ENCODE measurements at places on chromosomes 7 and 10.
A peak's percentile ranks its signal among the peaks of the same experiment; 100 is the strongest.

GRCh38 chr10:102109166-102110116, 10.7 kb downstream of the LDB1 start:
- no peak for DNase-seq

DNA sequence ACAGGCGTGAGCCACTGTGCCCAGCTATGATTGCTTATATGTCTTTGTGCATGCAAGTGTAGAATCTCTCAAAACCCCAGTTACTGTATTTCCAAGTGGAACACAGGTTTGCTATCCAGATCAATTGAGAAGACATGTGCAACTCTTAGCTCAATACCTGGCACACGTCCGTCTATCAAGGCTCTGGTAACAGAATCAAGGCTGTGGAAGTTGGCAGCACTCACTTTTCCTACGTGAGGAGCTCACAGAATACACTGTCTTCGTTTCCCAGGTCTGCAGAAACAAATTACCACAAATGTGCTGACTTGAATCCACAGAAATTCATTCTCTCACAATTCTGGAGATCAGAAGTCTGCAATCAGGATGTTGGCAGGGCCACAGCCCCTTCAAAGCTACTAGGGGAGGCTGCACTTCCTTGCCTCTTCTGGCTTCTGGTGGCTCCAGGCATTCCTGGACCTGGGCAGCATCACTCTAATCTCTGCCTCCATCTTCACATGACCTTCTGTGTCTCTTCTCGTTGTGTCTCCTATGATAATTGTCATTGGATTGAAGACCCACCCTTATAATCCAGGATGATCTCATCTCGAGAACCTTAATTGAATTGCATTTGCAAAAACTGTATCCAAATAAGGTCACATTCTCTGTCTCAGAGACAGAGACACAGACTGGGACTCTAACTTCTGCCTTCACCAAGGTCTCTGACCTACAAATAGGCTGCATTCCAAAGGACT, 84.8 kb upstream of the C7orf33 start:
- DNase-seq: no peak

DNA sequence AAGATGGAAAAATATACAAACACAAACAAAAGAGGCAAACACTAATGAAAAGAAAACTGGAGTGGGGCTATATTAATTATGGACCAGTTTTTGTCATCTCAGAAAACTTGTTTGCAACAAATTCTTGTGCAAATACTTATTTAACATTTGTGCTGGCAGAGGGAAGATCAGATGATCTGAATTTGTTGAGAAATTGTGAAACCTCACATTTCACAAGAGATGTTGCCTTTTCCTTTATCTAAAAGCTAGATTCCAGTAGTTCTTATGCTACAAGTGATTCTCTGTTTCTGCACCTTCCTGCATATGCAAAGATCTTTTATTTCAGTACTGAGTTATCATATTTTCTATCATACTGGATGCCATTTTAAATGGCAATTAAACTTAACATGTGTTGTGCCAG, 320.7 kb downstream of the SUGCT start:
- DNase-seq: peak; percentile 60

DNA sequence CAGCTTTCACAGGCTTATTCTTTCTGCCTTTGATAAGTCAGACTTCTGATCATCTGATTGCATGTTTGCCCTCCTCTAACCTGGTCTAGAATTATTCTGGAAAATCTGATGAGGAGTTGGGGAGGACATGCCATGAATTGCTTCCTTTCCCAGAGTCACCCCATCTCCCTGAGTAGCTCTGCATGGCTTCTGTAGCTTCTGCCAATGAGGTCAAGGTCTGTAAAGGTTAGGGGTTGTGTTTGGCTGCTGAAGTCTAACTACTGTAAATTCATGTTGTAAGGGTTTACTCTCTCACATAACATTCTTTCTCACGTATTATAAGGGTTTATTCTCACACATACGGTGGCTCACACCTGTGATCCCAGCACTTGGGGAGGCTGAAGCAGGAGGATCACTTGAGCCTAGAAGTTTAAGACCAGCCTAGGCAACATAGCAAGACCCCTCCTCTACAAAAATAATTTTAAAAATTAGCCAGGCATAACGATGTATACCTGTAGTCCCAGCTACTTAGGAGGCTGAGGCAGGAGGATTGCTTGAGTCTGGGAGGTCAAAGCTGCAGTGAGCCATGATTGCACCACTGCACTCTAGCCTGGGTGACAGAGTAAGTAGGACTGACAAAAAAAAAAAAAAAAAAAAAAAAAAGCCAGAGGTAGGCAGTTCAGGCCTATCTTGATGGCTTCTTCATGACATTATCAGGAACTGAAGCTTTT, 10.7 kb downstream of the GSTO2 start:
- DNase-seq: no peak

DNA sequence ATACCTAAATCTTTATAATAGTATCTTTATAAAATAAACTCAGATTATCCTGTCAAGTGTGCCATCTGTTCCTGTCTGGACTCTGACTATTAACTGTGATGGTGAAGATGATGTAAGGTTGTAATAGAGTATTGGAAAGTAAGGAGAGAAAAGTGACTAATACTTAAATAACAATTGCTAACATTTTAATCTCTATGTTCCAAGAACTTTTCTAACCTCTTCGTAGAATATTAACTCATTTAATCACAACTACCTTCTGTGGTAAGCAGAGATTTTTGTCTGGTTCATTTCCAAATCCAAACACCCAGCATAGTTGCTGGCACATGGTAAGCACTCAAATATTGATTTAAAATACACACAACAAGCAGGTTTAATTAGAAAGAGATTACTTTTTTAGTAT, 2.5 kb downstream of the TNPO3 start:
- no peak for DNase-seq

DNA sequence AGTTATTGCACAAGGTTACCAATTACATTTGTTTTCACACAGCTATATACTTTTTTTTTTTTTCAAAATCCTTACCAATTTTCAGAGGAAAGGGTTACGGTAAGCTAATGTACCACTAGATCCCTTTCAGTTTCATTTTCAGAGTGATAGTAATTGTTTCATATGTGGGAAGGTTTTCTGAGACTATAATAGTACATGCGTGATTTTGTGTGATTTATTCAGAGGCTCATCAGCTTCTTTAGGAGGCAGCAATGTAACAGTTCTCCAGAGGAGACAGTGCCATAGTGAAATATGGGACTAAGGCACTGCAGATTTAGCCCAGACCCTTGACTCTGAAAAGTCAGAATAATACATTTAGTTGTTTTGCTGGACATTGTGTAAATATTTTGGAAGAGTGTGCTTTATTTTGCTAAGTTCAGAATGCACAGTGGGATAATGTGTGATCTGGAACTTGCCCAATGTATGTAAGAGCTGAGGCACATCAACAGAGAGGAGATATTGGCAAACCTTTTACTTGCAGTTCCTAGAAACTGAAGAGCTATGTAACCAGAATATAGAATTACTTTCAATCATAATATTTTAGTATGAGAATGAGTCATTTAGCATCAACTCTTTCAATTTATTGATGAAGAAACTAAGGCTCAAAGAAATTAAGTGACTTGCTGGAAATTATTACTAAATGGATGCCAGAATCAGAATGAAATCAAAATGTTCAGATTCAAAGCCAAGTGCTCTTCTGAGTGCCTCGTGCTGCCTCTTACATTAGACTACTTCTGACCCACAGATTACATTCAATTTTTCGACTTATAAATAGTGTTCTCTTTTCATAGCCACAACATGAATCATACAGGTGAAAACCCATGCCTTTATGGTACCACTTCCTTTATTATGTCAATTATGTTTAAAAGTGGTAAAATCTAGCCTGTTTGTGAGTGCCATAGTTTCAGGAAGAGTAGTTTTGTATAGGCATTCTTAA, 207.7 kb upstream of the TEX47 start:
- no peak for DNase-seq

- DNase-seq: no peak
Observed at GRCh38 chr7:49631960-49632359, 141.5 kb upstream of the VWC2 start.

GRCh38 chr7:953547-954327, 743 bp downstream of the ADAP1 start:
- peak; percentile 14 for DNase-seq

DNA sequence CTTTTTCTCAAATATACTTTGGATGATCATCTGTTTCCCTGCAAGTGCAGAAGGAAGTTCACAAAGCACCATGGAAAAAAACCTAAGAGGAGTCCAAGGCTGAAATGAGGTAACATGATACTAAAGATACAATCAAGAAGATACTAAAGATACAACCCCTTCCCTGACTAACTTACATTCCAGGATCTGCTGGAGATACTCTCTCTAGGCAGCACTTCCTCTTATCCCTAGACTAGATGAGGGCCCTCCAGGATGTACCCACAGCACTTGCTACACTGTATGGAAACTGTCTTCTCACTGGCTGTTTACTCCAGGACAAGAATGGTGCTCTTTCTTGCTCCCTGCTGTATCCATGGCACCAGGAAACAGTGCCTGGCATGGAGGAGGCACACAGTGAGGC, 116.4 kb upstream of the NFE2L3 start:
- DNase-seq: no peak

GRCh38 chr10:18087355-18087754, 52.9 kb upstream of the CACNB2 start:
- DNase-seq: peak; percentile 16

DNA sequence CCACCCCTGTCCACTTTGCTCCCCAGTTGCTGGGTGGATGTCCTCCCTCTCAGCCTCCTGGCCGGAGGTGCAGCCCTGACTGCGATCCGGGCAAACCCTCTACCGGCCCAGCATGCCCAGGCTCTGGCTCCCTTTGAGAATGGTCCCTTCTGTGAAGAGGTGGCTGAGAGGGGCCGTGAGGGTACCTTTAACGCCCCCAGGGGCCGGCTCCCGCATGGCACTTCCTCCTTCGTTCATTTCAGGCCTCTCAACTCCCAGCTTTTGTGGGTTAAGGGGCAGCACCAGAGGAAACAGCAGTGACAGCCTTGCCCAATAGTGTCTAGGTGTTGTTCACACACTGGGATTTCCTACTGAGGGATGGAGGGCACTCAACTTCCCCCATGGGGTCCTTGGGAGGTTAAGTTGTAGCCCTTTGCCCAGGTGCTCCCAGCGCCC, 33.2 kb upstream of the HABP2 start:
- DNase-seq: no peak

DNA sequence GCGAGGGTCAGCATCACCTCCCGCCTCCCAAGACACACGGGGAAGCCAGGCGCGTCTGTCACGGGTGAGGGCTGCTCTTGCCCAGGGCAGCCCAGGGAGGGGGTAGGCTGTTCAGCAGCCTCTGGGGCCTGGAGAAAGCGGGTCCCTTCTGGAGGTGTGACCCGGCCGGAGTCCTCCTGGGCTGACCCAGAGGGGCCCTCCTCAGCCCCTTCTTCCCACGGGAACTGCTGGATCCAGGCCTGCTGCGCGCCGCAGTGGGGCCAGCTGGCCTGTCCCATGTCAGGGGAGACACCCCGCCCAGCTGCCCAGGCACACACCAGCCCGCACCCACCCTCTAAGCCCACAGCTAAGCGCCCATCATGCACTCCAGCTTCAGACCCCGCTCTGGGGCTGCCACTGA, 41.8 kb downstream of the INSIG1 start:
- DNase-seq: no peak

DNA sequence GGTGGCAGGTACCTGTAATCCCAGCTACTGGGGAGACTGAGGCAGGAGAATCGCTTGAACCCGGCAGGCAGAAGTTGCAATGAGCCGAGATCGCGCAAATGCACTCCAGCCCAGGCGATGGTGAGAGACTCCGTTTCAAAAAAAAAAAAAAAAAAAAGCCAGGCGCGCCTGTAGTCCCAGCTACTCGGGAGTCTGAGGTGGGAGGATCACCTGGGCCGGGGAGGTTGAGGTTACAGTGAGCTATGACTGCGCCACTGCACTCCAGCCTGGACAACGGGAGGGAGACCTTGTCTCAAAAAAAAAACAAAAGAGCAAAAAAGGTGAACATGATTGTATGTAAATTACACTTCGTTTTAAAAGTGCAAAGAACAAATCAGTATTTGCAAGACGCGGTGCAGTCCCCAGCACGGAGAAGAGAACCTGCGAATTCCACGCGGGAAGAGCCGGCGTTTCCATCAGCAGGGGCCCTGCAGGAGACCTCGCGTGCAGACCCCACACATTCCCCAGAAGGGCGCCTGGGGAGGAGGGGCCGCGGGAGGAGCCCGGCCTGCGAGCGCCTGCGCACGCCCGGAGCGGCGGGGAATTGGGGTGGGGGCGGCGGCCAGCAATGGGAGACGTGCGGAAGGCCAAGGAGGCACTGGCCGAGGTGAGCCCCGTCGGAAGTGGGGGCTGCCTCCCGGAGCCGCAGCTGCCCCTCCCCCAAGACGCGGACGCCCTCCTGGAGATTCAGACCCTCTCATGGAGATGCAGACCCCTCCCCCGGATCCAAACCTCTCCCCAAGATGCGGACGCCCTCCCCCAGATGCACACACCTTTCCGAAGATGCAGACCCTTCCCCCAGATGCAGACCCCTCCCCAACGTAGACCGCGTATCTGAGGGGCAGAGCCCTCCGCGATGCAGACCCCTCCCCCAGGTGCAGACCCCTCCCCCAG, 16.7 kb upstream of the SUN1 start:
- DNase-seq: no peak

GRCh38 chr7:1424041-1424440, 35.2 kb downstream of the MICALL2 start:
- no peak for DNase-seq

- no peak for DNase-seq
Observed at GRCh38 chr10:29829776-29830175, 195.0 kb upstream of the SVIL start.

GRCh38 chr10:110138197-110138812, 69.1 kb upstream of the MXI1 start:
- peak; percentile 37 for DNase-seq

GRCh38 chr7:127667759-127668530, 16.0 kb downstream of the SND1 start:
- DNase-seq: peak; percentile 16

DNA sequence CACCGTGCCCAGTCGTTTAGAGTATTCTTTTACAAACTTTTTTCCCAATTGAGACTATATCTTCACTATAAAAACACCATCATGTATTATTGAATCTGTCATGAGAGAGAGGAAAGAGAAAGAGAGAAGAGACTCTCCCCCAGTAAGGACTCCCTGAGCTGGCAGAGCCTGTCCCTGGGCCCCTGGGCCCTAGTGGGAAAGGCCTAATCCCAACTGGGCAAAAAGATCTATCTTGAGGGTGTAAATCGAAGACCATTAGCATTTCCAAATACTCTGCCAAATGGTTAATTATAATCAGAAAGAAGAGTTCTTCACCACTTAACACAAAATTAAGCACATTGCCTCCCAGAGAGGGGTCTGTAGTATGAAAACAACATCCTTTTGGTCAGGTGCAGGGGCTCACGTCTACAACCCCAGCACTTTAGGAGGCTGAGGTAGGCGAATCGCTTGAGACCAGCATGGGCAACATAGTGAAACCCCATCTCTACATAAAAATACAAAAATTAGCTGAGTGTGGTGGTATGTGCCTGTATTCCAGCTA, 108.2 kb downstream of the SKIDA1 start:
- DNase-seq: no peak

- no peak for DNase-seq
Observed at GRCh38 chr10:113661332-113661731, 2.5 kb downstream of the NRAP start.
